Neural progenitor cell (in vitro differentiated cells): ENCODE measurements at places on chromosomes 1 and 21.

DNA sequence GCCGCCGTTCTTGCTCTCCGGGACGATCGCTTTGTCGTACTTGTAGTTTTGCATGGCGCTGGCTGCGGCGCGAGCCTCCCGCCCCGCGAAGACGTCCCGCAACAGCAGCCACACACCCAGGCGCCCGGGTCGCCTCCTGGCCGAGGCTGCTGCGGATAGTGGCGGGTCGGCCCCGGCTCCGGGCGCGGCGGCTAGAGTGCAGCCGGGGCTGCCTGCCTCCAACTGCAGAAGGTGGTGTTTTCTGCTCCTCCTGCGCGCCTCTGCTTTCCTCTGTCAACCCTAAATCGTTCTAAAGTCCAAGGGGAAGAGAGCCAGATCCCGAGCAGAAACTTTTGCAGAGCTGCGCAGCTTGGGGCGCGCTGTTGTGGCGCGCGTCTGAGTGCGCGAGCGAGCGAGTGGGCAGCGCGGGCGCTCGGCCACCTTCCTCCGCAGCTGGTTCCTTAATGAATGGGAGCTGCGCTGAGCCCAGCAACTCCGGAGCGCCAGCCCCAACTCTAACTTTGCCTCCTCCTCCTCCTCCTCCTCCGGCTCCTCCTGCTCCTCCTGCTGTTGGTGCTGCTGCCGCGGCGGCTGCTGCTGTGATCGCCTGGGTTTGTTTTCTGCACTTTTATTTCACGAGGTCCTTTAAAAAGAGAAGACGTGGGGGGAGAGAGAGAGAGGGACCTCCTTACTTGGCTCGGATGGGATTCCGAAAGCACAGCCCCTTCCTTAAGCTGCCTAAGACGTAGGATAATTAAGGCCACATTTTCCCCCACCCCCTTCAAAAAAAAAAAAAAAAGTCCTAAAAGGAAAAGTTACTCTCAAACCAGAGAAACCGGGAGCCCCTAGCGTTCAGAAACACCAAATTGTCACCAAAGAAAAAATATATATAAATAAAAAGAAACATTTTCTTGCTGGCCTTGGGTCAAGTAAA lies at the start of gene PLPP3:
Gene PLPP3 (minus strand): TSS at position 601 of the 913 bp plus-strand sequence. CDS start 547 bp downstream, at position 54.
- peak within 1 kb of the TSS; percentile 92 for H3K27ac ChIP-seq
- no peaks in the 10 kb centered on the region for H3K36me3 ChIP-seq
- H3K4me3 ChIP-seq = peak within 1 kb of the TSS; percentile 96
- H3K4me1 ChIP-seq = peaks cover 35% of the 10 kb centered on the region
- H3K27me3 ChIP-seq = no peaks in the 10 kb centered on the region
- peak; percentile 93 for DNase-seq

GRCh38 chr1:177883581-177883980 lies 86.3 kb downstream of the SEC16B start:
- no peaks in the 10 kb centered on the region for H3K36me3 ChIP-seq
- no peak overlapping the region for H3K4me3 ChIP-seq
- H3K4me1 ChIP-seq = no peaks in the 10 kb centered on the region
- no peak for DNase-seq

GRCh38 chr1:18072066-18072465 lies 35.5 kb upstream of the IGSF21 start:
- no peak overlapping the region for H3K4me3 ChIP-seq
- no peak for DNase-seq
- H3K4me1 ChIP-seq = no peaks in the 10 kb centered on the region
- H3K36me3 ChIP-seq = no peaks in the 10 kb centered on the region

DNA sequence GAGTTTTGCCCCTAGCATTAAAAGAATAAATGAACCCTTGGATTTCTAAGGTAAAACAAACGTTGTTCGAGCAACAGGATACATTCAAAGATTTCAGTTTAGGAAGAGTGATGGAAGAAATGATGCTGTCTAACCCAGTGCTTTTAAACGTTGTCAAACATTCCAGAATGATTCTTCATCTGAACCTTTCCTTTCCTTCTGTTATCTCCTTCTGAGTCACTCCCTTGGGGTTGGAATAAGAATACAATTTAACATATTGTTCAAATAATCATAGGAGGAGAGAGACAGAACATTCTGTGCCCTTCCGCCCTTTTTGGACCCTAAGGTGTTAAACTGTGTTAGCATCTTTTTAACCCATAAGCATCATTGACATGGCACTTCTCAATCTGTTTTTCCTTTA lies 61.1 kb upstream of the RCOR3 start:
- H3K4me3 ChIP-seq = no peak overlapping the region
- H3K36me3 ChIP-seq = no peaks in the 10 kb centered on the region
- no peak overlapping the region for H3K27ac ChIP-seq
- no peak for DNase-seq
- H3K4me1 ChIP-seq = no peaks in the 10 kb centered on the region
- H3K27me3 ChIP-seq = no peaks in the 10 kb centered on the region
